ENCODE measurements at places on chromosomes 7 and 10. TPM values are rescaled to one million over a fixed set of nuclear protein-coding genes. Genes with fewer than 3 reads are reported as not detected.

DNA sequence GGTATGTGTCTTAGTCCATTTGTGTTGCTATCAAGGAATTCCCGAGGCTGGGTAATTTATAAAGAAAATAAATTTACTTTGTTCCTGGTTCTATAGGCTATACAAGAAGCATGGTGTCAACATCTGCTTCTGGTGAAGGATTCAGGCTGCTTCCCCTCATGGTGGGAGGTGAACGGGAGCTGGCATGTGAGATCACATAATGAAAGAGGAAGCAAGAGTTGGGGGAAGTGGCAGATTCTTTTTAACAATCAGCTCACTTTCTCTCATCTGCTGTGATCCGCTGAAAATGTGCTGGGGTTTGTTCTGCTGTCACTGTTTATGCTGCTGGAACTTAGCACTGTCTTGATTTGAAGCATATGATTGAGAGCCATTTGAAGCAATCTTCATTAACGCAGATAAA, 730.0 kb upstream of the SORCS1 start:
- no peak for DNase-seq

DNA sequence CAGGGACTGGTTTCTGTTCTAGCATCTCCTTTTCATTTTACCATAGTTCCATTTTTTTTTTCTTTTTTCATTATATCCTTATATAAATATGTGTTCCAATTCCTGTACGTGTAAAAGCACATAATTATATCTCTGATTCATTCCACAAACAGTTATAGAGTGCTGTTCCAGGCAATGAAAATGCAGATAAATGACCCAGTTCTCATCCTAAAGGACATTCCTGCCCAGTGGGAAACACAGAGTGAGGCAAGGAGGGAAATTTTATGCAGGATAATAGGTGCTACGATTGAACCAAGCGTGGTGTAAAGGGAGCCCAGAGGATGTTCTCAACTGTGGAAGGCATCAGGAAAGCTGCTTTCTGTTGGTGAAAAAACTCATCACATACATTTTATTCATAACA, 408.1 kb downstream of the GATA3 start:
- no peak for DNase-seq

DNA sequence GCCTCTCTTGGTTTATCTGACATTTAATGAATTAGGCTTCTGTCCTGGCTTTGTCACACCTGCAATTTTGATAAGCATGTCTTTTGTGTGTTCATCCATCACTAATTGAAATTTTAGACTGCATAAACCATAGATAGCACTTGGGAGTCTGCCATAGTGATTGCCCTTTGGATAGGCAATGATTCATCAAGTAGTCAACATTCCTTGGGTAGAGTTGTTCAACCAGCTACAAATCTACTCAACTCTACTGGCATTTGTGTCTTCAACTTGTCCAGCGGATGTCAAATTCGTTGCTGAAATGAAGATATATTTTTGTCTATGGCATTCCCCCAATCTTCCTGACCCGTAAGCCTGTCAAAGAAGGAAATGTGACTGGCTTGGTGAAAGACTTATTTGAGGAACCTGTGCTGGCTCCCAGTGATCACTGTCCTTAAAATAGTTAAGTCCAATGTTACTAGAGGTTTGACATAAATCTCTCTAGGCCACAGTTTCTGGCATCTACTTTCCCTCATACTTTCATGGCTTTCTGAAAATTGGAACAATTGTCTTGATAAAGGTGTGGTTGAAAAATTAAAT, 33.7 kb upstream of the CREB5 start:
- no peak for DNase-seq

DNA sequence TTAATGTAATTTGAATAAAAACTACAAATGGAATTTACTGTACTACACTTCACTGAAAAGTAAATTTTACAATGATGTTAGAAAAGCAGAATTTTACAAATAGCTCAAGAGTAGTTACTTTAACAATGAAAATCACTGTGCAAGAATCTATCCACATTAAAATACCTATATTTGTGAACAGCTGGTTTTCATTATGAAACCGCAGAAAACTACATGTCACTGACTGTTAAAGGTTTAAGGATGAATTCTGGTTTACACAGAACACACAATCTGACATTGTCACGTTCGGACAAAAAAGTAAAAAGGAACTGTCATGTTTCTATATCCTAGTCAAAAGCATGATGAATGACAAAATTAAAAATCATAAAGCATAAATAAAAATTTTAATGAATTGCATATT, 415.3 kb upstream of the PRKCQ start:
- no peak for DNase-seq

Gene PDAP1
- total RNA-seq = 35.4 TPM

Gene WNT16
- total RNA-seq = not detected

Gene XRCC2
- total RNA-seq = 0.24 TPM

Gene TMEM26
- not detected for total RNA-seq

Gene ATOH7
- not detected for total RNA-seq

Gene SLC26A3
- total RNA-seq = 0.23 TPM
